Chondrocyte (in vitro differentiated cells): ENCODE measurements at places on chromosomes 7 and 10.

DNA sequence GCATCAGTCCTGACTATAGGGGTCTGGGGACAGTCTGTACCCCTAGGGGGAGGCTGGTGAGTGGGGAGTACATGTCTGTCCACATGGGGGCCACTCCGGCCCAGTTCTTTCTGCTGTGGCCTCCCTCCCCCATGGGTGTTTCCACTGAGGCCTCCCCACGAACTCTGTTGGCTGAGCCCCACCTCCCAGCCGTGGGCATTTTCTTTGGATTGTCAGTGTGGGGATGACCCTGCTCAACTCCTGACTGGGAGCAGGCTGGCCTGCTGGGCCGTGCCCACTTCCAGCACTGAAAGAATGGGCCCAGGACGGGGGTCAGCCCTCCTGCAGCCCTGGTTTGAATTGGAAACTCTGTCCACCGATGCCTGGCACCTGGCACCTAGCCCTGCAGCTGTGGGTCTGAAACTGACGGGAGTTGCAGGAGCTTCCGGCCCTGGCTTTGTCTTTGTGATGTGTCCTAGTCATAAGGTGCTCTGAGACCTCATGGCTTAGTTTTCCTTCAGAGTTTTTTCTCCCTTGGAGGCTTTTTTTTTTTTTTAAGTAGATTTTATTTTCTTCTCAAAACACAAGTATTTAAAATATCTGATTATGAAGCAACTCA, 46.5 kb downstream of the LHPP start:
- no peak for DNase-seq

- DNase-seq = no peak
Measured at GRCh38 chr7:88185650-88186049, 34.2 kb downstream of the SRI start.

DNA sequence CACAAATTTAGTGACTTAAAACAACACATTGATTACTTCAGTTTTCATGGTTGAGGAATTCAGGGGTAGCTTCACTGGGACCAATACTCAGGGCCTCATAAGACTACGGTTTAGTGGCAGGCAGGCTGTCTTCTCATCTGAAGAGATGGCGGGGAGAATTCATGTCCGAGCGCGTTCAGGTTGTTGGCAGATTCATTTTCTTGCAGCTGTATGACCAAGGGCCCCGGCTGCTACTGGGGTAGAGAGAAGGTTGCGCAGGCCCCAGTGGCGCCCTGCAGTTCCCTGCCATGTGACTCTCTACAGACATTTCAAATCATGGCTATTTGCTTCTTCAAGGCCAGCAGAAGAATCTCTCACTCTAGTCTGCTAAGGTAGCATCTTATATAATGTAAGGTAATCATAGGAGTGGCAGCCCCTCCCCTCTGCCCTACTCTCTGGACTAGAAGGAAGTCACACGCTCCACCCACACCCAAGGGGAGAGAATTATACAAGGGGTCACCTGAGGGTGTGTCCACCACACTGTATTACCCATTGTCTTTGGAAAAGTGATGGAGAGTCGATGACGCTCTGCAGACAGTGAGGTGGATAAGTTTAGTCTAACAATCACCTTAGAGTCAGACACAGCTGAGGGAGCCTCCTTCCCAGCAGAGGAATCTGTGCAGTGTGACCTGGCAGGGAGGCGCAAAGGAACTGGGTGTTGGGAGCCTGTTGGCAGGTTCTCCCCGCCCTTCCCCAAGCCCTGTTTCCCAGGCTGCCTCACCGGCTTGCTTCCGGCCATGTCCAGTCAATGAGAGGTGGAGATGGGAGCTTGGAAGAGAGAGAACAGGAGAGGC, 35.7 kb upstream of the PLEKHA1 start:
- DNase-seq = no peak

DNA sequence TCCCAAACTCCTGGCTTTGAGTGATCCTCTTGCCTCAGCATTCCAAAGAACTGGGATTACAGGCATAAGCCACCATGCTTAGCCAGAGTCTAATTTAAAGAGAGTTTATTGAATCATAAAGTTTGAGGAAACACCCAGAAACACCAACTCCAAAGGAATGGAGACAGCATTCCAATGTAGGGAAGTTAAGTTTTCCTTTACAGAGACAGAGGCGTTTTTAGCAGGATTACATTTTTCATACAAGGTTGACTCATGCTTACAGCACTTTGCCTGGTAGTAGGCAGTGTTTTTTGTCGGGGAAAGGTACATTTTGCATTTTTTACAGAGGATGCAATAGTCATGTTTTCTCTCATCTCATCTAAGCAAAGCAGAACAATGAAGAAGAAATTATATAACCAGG, 18.9 kb upstream of the OPN4 start:
- DNase-seq = no peak

DNA sequence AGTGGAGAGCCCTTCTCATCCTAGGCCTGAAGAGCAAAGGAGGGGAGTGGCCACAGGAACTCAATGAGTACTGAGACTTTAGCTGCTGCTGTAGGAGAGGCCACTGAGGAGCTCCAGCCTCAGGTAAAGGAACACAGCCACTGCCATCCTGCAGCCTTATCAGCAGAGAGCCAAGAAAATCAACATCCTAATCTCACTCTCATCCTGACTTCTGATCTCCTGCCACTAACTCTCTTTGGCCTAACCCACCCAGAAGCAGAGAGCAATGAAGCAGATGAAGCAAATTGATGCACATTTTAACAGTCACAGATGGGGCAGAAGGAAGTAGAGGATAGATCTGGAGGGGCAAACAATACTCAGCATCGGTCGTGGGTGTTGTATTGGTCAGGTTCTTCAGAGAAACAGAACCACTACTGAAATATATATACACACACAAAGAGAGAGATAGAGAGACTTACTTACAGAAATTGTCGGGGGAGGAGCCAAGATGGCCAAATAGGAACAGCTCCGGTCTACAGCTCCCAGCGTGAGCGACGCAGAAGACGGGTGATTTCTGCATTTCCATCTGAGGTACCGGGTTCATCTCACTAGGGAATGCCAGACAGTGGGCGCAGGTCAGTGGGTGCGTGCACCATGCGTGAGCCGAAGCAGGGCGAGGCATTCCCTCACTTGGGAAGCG, 297.6 kb downstream of the MTERF1 start:
- no peak for DNase-seq

DNA sequence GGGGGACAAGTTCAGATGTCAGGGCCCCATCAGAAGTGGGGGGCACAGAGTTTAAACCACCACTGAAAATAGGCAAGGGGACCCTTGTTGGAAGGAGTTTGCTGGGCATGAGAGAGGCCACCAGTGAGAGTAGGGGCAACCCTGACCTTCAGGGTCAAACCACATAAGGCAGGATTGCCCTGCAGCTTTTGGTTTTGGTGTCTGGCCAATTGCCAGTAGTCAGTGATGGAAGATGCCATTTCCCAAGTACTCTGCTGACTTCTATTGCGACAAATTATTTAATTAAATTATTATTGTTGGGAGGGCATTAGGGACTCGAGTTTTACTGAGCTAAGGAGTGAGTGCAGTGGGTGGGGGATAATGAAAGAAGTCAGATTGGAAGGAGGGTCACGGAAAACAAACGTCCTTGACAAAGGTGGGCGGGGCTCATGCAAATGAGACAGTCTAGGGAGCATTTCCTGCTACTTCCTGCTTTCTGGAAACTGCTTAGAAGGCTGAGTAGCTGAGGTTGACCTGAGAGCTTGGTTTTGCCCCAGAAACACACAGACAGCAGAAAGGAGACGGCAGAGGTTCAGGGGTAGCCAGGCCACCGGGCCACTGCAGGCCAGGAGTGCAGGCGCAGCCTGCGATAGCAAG, 74.2 kb upstream of the ANLN start:
- DNase-seq = no peak

DNA sequence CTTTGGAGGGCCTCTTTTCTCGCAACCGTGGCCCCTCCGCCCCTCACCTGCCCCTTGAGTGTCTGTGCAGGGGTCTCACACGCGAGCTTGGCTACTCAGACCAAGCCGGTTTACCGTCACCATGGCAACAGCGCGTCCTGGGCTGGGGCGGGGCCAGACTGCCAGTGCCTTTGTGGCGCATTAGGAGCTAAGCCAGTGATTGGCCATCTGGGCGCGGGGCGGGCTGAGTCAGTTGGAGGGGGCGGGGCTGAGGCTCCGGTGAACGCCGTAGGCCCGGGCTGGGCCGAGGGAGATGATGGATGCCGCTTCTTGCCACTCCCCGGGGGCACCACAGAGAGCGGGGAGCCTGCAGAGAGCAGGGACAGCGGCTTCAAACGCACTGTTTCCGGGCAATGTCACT, 48.7 kb upstream of the FXYD4 start:
- peak; percentile 91 for DNase-seq

DNA sequence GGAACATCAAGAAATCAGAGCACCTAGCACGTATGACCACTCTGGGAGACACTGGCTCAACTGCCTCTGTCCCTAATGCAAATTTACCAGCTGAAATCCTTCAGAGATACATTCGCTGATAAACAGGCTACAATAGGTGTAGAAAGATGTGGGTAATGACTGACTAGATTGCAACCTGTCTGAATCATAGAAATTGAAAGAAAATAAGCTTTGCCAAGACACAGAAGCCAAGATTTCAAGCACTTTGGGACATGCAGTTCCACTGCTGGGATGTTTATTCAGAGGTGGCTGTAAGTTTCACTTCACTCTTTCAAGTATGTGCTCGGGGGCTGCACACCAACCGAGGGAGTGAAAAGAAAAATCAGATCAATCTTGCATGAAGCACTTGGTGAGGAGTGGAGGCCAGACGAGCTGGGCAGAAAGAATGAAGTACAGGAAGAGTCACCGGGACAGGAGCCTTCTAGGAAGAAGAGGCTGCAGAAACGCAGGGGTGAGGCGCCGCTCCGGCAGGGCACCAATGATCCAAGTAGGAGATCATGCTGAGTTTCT, 276.7 kb downstream of the PARD3 start:
- no peak for DNase-seq

DNA sequence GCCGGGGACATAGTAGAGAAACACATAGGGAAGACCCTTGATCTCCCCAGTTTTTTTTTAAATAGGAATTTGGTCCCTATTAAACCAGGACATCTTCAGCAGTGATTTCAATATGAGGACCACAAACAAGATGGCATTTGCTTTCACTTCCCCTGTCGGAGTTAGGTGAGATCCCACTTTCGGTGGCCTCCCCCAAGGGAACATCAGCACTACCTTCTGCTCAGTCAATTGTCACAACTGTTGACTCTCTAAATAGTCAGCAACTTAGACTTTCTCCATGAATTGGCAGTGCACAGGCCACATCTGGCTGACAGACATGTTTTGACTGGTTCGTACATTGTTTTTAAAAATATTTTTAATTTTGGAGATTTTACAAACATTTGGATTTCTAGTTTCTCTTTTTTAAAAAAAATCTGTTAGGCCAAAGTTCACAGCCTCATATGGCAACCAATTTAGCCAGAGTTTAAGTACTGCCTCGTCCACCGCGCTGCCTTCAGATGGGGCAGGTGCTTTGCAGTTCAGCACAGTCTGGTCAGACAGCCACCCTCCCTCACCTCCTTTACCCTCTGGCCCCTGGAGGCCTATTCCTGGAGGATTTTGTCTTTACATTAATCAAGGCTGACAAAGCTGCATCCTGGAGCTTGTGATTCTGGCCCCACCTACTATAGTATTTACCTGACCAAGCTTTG, 139.2 kb upstream of the PRR15 start:
- no peak for DNase-seq

GRCh38 chr7:106309362-106309761, 24.6 kb upstream of the NAMPT start:
- DNase-seq = no peak

DNA sequence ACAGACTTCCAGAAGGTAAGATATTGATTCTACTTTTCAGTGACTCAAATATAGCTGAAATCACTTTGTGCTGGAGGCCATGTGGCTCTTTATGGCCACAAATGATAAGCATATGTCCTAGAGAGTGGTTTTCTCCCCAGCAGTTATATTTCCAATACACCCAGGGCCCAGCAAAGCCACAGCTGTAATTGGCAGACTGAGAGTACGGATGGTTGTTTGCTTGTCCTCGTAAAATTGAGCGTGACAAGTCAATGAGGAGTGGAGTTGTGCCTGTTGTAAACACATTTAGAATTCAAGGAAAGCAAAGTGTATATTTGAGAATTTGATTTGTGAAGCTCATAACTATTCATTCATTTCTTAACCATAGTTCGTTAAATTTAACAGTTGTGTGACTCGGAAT, 201.8 kb downstream of the LHFPL3 start:
- no peak for DNase-seq

DNA sequence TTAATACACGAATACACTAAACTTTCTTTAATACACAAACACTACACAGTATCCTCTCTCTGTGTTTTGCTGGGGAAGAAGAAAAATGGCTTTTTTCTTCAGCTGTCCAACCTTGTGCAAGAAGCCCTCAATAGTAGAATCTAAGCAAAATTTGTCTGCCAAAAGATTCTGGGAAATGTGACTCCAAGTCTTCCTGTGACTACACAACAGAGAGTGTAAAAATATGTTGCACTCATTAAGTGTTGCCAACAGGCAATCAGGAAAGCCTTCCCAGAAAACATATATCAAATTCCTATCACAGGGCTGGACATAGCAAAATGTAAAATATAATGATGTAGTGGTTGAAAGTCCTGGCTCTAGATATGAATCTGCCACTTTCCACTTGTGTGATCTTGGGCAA, 825.1 kb upstream of the ZWINT start:
- DNase-seq = no peak

DNA sequence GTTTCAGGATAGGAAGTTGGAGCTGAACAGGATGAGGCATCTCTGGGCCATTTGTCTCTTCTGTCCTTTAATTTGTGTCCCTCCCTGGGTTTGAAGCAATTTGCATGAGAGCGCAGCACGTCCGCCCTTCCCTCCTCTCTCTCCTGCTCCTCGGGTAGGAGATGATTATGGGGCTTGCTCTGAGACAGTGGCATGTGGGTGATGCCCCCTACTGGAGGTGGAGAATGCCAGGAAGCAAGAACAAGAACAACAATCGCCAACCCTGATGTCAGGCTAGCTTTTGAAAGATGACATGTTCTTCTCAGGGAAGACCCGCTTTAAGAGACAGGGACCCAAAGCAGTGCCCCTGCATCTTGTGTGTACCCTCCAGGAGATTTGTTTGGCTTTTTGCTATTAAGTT, 63.9 kb upstream of the LOXL4 start:
- DNase-seq = no peak

GRCh38 chr10:117621196-117621595, 78.7 kb downstream of the EMX2 start:
- no peak for DNase-seq

GRCh38 chr7:15821484-15822427, 135.3 kb upstream of the MEOX2 start:
- no peak for DNase-seq

DNA sequence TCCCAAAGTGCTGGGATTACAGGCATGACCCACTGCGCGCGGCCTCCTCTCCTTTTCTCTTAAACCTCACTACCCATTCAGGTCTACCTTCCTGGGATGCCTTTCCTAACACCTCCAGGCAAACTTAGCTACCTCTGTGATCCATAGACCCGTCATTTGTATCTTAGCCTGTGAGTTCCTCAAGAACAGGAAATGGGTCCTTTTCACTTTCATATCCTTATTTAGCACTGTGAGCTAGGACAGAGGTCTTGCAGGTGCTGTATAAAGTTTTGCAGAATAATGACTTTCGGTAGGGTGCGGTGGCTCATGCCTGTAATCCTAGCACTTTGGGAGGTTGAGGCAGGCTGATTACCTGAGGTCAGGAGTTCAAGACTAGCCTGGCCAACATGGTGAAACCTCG, 215.7 kb downstream of the RELN start:
- DNase-seq = no peak

- DNase-seq = no peak
Measured at GRCh38 chr10:114307731-114308130, 68.7 kb downstream of the VWA2 start.
